ENCODE measurements at places on chromosomes 1 and 21. TPM values are rescaled to one million over a fixed set of nuclear protein-coding genes. Genes with fewer than 3 reads are reported as not detected.

- no peak for DNase-seq
These were observed 377.5 kb downstream of the HHAT start for GRCh38 chr1:210706246-210706645.

DNA sequence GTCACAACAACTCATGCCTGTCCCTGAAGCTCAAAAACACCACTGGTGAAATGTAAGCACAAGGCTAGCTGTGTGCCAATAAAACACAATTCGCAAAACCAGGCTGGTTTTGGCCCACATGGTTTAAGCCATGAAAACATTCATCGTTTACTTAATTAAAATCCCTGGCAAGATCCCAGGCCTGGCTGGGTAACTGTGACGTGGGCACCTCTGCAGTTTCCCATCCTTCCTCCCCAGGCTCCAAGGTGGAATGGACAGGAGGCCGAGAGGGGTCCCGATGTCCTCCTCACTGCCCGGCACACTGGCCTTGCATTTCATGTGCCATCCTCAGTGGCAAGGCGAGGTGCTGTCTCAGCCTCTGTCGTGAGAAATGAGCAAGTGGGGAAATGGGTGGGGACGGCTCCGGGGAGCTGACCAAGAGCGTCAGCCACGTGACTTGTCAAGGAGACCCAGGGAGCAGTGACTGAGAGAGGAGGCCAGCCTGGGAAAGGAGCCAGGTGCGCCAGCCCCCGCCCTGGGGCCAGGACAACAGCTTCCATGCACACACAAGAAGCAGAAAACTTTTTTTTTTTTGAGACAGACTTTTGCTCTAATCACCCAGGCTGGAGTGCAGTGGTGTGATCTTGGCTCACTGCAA is 153.1 kb upstream of the RAB4A start:
- no peak for DNase-seq

- DNase-seq: no peak
These were observed 22.5 kb downstream of the MYOG start for GRCh38 chr1:203063287-203063686.

DNA sequence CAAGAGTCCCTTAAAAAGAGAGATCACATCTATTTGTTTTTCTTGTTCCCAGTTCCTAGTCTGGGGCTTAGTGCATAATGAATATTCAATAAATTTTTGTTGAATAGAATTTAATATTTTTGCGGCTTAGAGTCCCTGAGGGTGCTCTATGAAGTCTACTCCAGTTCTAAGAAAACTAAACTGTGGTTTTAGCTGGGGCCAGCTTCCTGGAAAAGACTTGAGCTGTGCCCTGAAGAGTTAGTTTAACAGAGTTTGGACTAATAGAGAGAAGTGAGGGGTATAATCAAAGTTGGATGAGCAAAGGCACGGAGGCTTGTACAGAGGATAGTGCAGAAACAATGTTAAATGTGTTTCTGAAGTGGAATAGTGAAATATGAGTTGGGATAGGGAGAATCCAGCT is 168.9 kb downstream of the FASLG start:
- DNase-seq: no peak

GRCh38 chr1:212486619-212486975 is 53.9 kb downstream of the NENF start:
- DNase-seq: no peak

- no peak for DNase-seq
These were observed 390 bp upstream of the S100A9 start for GRCh38 chr1:153357076-153357852.

GRCh38 chr1:1806890-1807289 is 28.6 kb upstream of the NADK start:
- DNase-seq: no peak

DNA sequence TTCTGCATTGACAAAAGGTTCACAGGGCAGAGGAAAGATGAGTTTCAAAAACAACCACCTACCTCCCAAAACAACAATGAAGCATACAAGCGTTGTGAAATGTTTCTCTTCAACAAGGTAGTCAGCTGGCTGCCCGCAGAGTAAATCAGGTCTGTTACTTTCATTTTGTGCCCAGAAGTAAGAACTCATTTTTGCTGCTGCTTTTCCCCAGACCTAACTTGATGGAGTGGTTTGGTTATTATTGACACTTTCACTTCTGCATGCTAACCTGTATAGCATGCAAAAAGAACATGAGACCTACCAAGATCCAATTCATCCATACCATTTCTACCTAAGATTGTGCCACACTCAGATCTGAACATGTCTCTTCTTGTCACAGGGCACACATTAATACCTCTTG is 1.3 kb downstream of the SLC9C2 start:
- no peak for DNase-seq

DNA sequence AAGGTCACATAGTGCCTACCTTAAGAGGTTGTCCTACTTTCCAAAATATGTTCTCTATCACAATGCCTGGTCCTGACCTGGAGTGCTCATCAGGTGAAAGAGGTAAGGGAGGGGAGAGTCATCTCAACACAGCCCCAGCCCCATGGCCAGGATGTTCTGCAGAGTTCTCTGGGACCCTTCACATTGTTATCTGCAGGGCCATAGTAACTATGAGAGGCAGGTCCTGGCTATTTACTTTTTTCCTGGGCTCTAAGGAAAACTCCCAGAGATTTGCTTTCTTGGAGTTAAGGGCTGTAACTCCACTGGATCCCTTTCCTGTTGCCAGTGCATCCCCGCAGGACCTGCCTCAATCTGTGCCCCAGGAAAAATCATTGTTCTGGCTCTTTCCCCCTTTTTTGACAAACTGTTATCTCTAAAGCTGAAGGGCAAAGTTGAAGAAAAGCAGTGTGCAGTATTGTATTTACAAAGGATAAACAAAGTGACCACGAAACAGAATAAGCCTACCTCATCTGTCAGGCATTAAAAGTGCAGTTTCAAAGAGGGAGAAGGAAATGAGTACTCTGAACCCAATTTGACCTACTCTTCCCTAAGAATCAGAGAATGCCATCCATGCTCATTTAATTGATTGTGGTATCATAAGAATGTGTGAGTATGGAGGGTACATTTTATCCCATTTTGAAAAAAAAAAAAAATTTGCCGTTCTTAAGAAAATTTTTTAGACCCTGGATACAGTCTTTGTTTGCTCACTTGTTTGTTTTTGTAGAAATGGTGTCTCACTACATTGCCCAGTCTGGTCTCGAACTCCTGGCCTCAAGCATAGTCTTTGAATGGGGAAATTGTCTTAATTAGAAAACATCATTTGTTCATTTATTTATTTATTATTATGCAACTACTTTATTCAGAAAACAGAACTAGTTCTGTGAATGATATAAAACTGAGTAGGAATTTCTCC is 149.6 kb downstream of the RHOU start:
- no peak for DNase-seq

DNA sequence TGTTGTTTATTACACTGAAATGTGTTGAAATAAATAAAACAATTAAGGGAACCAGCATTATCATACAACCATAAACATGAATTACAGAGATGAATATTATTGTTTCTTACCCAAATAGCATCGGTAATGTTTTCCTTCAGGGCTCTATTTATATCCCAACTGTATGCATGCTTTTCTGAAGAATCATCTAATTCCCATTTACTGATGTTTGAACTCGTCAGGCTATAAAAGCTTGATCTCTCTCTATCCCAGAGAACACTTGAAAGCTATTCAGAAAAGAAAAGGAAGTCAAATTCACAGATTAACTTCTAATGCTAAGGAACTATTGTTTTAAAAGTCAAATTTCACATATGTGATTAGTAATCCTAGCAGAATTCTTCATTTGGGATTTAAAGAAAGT is 12.4 kb downstream of the NUP133 start:
- no peak for DNase-seq

- DNase-seq: no peak
These were observed 235.3 kb downstream of the FAF1 start for GRCh38 chr1:50724626-50725286.

DNA sequence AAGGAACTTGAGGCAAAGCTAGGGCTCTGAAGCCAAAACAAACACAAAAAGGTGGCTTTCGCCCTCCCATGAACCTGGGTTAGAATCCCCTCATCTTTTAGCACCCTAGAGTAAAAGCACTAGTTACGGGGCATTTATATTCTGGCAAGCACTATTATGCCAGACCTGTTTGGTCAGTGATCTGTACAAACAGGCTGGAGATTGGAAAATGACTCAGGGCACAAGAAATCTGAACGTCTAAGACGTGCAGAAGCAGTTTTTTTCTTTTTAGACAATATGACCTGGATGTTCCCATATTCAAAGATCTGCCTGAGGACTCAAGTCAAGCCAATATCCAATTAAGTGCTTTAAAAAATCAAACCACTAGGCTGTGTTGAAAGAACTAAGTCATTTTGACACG is 3.0 kb downstream of the ZNF436 start:
- no peak for DNase-seq

GRCh38 chr1:230330157-230330556 is 96.0 kb downstream of the PGBD5 start:
- no peak for DNase-seq

DNA sequence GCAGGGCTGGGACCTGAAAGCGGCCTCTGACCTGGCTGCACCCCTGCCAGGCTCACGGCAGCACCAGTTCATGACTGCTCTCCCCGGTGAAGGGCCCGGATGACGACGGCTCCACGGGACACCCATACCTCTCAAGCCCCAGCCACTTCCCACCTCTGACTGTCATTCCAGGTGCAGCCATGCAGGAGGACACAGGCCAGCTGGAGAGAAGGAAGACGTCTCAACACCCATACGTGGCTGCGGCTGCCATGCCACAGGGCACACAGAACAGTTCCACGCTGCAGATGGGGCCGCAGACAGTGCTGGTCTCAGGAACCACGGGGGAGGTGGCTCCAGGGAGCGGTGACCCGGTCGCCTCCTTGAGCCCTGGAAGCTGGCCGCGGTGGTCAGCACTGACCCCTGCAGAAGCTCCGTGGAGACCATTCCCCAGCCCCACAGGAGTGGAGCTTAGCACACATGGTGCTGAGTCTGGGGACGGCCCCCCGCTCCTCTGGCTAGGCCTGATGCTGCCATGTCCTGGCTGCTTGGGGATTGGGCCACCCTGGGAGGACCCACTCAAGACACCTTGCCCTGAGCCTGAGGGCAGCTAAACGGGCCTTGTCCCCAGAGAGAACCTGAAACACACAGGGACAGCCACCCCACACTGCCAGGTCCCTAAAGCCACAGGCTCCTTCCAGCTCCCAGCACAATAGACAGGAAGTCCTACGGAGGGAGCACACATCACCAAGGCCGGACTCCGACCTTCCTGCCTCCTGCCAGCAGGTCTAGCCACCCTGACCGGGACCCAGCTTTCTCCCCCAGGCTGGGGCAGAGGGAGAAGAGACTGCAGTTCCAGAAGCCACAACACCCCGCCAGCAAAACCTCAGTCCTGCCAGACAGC is 8.6 kb downstream of the WNT9A start:
- DNase-seq: no peak

DNA sequence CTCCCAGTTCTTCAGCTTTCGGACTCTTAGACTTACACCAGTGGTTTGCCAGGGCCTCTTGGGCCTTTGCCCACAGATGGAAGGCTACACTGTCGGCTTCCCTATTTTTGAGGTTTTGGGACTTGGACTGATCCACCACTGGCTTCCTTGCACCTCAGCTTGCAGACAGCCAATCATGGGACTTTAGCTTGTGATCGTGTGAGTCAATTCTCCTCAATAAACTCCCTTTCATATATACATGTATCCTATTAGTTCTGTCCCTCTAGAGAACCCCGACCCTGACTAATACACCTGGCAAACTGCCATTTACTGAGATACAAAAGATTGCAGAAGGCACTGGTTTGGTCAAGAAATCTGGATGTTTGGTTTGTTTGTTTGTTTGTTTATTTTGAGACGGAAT is 6.4 kb upstream of the RAB4A start:
- no peak for DNase-seq

DNA sequence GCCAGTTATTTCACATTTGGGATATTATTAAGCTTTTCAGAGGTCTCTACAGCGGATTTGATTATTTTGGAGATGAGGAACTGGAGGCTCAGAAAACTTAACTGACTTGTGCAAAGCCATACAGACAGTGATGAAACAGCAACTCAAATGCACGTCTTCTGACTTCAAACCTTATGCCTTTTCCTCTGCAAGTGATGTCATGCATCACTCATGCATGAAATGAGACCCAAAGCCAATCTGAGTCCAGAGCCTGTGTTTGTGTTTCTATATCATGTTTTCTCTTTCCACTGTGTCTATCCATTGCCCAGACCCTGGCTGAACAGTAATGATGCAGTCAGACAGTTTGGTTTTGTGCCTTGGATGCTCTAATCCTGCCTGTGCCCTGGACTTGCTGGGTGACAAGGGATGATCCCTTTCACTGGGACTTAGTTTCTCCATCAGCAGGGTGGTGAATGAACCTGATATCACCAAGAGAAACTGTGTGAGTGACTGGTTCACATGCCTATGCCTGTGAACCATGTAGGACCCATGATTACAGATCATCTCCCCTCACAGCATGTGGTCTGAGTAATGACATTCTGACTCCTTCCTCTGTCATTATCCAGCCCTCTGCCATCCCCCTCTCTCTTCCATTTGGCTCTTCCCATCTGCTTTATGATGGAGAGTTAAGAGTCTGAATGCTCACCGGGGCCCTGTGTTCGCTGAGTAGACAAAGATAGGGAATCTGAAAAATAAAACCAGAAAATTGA is 33.4 kb downstream of the SLAMF6 start:
- DNase-seq: no peak

- no peak for DNase-seq
These were observed 275.1 kb upstream of the GJB5 start for GRCh38 chr1:34479731-34480130.

GABRD gene
- total RNA-seq: not detected

TEKT2 gene
- total RNA-seq: not detected

CYP4B1 gene
- not detected for total RNA-seq

IGSF3 gene
- total RNA-seq: 0.58 TPM

NPL gene
- total RNA-seq: 5.0 TPM

UBL4B gene
- total RNA-seq: not detected

PKN2 gene
- 25.9 TPM for total RNA-seq
